ENCODE measurements at places on chromosomes 16 and 17. TPM values are rescaled to one million over a fixed set of nuclear protein-coding genes. Genes with fewer than 3 reads are reported as not detected.

DNA sequence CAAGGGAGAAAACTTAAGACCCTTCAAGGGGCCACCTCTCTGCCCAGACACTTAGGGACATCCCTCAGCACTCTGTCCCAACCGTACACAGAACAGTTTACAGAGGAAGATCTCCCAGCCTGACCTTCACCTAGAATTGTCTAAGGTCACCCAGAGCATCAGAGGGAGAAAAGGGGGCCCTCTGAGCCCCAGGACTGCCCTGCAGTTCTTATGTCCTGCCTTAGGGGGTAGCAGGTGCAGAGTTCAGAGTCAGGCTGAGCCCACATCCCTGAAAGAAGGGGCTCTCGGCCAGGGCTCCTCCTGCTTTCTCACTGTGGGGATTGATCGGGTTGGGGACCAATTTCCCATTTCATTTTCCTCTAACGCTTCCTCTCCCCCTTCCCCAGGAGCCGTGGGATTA, 15.4 kb downstream of the CA4 start:
- H3K36me3 ChIP-seq, result no peaks in the 10 kb centered on the region
- peaks cover 10% of the 10 kb centered on the region for H3K4me1 ChIP-seq
- H3K4me3 ChIP-seq, result no peak overlapping the region
- DNase-seq, result no peak
- H3K27ac ChIP-seq, result no peak overlapping the region

- no peak overlapping the region for H3K27ac ChIP-seq
- DNase-seq, result peak; percentile 13
- no peaks in the 10 kb centered on the region for H3K36me3 ChIP-seq
- no peaks in the 10 kb centered on the region for H3K4me1 ChIP-seq
- no peak overlapping the region for H3K4me3 ChIP-seq
These were observed 38.9 kb downstream of the LGALS9 start for GRCh38 chr17:27669850-27670249.

- no peaks in the 10 kb centered on the region for H3K4me1 ChIP-seq
- no peaks in the 10 kb centered on the region for H3K36me3 ChIP-seq
- H3K4me3 ChIP-seq, result no peak overlapping the region
- DNase-seq, result peak; percentile 75
- no peaks in the 10 kb centered on the region for H3K27me3 ChIP-seq
These were observed 7.2 kb downstream of the MPO start for GRCh38 chr17:58273453-58274104.

DNA sequence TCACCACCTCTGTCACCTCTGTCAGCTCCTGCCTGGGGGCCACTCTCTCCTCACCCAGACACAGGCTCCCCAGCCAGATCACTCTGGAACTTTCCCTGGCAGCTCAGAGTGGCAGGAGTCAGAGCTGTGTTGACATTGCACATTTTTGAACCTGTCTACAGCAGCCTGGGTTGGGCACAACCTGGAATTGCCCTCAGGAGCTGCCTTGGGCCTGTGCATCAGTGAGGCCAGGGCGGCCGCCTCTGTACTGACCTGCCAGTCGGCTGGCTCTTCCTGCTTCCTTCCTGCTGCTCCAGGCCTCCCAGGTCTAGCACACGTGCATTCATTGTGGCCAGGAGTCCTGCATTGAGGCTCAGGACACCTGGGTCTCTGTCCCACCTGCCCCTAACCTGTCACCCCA, 14.2 kb upstream of the TMEM11 start:
- H3K27ac ChIP-seq, result no peak overlapping the region
- no peaks in the 10 kb centered on the region for H3K4me1 ChIP-seq
- no peaks in the 10 kb centered on the region for H3K27me3 ChIP-seq

GRCh38 chr16:81623365-81624102, 155.6 kb upstream of the PLCG2 start:
- peaks cover 17% of the 10 kb centered on the region for H3K4me1 ChIP-seq
- DNase-seq, result no peak
- no peaks in the 10 kb centered on the region for H3K27me3 ChIP-seq
- no peak overlapping the region for H3K4me3 ChIP-seq
- no peak overlapping the region for H3K27ac ChIP-seq

- peaks cover 37% of the 10 kb centered on the region for H3K4me1 ChIP-seq
- no peaks in the 10 kb centered on the region for H3K36me3 ChIP-seq
- no peaks in the 10 kb centered on the region for H3K27me3 ChIP-seq
- peak; percentile 87 for DNase-seq
These were observed 14.7 kb upstream of the KLHDC4 start for GRCh38 chr16:87780385-87780989.

- no peak overlapping the region for H3K4me3 ChIP-seq
- no peak overlapping the region for H3K27ac ChIP-seq
- no peaks in the 10 kb centered on the region for H3K27me3 ChIP-seq
These were observed 6.4 kb upstream of the ZNF750 start for GRCh38 chr17:82846061-82846691.

DNA sequence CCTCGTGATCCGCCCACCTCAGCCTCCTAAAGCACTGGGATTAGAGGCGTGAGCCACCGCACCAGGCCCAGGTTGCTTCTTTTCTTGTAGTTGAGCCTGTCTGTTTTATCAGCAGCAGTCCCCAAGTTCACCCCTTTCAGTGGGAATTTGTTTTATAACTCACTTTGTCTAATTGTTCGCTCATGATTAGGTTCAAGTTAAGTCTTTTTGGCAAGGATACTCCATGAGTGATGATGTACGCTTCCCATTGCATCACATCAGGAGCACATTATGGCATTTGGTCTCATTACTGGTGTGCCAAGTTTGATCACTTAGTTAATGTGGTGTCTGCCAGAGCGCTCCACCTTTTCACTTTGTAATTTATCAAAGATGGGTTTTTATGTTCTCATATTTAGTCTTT, 14.4 kb upstream of the GJD3 start:
- DNase-seq, result no peak
- no peak overlapping the region for H3K4me3 ChIP-seq
- no peaks in the 10 kb centered on the region for H3K4me1 ChIP-seq
- no peaks in the 10 kb centered on the region for H3K27me3 ChIP-seq
- no peaks in the 10 kb centered on the region for H3K36me3 ChIP-seq
- H3K27ac ChIP-seq, result no peak overlapping the region

DNA sequence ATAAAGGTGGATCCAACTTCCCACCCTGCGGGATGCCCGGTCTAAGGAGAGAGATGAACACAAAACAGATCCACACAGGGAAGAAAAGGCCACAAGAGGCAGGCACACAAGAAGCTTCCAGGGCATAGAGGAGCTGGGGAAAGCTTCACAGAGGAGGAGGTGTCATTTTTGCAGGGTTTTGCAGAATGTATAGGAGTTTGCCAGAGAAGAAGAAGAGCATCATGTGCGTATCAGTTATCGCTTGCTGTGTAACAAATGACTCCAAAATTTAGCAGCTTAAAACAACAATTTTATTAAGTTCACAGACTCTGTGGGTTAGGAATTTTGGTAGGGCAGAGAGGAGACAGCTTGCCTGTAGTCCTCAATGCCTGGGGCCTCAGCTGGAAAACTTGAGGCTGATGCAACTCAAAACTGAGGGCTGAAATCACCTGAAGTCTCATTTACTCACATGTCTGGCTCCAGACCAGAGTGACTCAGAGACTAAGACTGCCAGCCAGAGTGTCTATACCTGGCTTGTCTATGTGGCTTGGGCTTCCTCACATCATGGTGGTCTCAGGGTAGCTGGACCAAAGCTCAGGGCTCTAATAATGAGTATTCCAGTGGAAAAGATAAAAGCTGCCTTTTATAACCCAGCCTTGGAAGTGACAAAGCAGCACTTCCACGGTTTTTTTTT, 33.9 kb upstream of the ZNF423 start:
- H3K27ac ChIP-seq, result no peak overlapping the region
- no peak overlapping the region for H3K4me3 ChIP-seq
- H3K36me3 ChIP-seq, result no peaks in the 10 kb centered on the region
- no peaks in the 10 kb centered on the region for H3K4me1 ChIP-seq
- peaks cover 8% of the 10 kb centered on the region for H3K27me3 ChIP-seq

- peaks cover 4% of the 10 kb centered on the region for H3K36me3 ChIP-seq
- H3K4me3 ChIP-seq, result no peak overlapping the region
- peaks cover 10% of the 10 kb centered on the region for H3K4me1 ChIP-seq
- H3K27ac ChIP-seq, result no peak overlapping the region
- no peaks in the 10 kb centered on the region for H3K27me3 ChIP-seq
These were observed 5.7 kb downstream of the NUPR1 start for GRCh38 chr16:28532940-28533647.

- no peaks in the 10 kb centered on the region for H3K27me3 ChIP-seq
- DNase-seq, result peak; percentile 99
- H3K4me3 ChIP-seq, result no peak overlapping the region
- H3K27ac ChIP-seq, result peak overlapping the region; percentile 95
These were observed 8.5 kb downstream of the ITGA3 start for GRCh38 chr17:50064253-50065001.

DNA sequence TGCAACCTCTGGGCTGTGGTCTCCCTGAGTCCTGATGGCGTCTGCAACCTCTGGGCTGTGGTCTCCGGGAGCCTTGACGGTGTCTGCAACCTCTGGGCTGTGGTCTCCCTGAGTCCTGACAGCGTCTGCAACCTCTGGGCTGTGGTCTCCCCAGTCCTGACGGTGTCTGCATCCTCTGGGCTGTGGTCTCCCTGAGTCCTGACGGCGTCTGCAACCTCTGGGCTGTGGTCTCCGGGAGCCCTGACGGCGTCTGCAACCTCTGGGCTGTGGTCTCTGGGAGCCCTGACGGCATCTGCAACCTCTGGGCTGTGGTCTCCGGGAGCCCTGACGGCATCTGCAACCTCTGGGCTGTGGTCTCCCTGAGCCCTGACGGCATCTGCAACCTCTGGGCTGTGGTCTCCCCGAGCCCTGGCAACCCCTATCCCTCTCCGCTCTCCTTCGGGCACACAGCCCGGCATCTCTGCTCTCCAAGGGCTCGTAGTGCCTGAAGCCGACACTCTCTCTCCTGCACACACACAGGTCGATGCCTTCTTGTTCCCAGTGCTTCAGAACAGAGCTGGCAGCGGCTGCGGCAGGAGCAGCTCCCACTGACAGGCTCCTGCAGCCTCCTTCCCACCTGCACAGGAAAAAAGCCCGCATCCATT, 45.6 kb downstream of the METRNL start:
- peaks cover 29% of the 10 kb centered on the region for H3K27me3 ChIP-seq
- H3K27ac ChIP-seq, result no peak overlapping the region
- H3K4me1 ChIP-seq, result peaks cover 6% of the 10 kb centered on the region
- no peaks in the 10 kb centered on the region for H3K36me3 ChIP-seq
- H3K4me3 ChIP-seq, result no peak overlapping the region

GRCh38 chr17:14792746-14793145, 472.4 kb downstream of the PMP22 start:
- H3K4me3 ChIP-seq, result peak overlapping the region; percentile 59
- no peak for DNase-seq
- H3K27me3 ChIP-seq, result no peaks in the 10 kb centered on the region
- H3K4me1 ChIP-seq, result peaks cover 42% of the 10 kb centered on the region
- no peaks in the 10 kb centered on the region for H3K36me3 ChIP-seq

DNA sequence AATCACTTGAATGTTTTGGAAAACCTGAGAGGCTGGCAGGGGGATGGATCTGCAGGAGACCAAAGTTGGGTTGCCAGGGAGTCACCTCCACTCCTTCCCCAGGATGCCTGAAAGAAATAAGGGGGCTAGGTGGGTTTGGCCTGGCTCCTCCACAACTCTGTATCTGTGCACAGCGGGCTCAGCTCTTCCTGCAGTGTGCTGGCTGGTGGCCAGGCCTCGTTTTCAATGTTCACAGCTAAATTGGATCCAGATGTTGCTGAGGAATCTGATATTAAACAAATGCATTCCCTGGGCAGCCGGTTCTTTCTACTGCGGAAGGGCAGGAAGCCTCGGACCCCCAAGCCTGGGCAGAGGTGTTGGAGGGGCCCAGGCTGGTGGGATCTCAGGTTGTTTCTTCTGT, 106.2 kb downstream of the N4BP1 start:
- H3K27me3 ChIP-seq, result no peaks in the 10 kb centered on the region
- no peak overlapping the region for H3K4me3 ChIP-seq
- no peaks in the 10 kb centered on the region for H3K36me3 ChIP-seq
- peak; percentile 94 for DNase-seq

DNA sequence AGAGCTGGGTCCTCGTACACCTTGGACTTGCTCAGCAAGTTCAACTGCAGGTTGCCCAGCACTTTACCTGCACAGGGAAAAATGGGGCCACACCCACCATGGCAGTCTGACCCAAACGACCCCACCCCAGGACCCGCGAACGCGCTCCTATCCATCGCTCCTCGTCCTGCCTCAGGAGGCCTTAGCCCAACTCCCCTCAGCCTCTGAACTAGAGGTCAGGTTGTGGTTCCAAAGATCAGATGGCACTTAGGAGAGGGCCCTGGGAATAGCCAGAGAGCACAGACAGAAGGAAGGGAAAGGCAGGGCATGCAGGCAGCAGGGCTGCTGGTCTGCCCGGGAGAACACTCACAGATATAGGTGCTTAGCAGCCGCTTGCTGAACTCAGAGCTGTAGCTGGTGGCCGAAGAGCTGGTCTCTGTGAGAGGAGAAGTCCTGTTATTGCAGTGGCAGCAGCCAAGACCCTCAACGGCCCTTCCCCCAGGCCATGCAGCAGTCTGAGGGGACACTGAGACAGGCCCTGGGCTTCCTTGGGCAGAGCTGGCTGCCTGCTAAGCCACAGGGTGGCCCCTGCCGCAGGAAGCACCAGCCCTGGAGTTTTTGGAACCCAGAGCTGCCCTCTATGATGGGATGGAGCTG, 6.9 kb downstream of the ZACN start:
- peaks cover 54% of the 10 kb centered on the region for H3K36me3 ChIP-seq
- H3K4me3 ChIP-seq, result no peak overlapping the region
- no peaks in the 10 kb centered on the region for H3K27me3 ChIP-seq
- no peak overlapping the region for H3K27ac ChIP-seq
- peak; percentile 72 for DNase-seq

DNA sequence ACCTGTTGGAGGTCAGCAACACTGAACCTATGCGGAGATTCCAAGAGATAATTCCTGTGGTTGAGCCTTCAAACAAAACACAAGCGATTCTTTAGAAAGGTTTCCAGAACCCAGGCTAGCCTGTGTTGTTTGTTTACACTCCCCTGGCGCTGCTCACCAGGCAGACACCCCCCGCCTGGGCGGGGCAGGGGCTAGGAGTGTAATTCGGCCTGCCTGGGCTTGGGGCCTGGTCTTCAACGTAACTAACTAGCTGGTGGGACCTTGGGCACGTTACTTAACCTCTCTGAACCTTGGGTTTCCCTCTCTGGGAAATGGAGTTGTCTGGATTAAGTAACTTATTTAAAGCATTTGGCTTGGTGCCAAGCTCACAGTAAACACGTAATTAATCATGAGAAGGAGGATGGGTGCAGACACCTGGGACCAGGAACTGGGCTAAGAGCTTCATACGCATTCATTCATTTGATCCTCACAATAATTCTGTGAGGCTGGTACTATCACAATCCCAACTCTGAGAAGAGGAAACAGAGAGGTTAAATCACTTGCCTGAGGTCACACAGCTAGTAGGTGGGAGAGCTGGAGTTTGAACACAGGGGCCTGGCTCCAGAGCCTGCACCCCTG, 7.6 kb upstream of the ARHGAP27 start:
- H3K27ac ChIP-seq, result no peak overlapping the region
- H3K27me3 ChIP-seq, result no peaks in the 10 kb centered on the region
- H3K4me3 ChIP-seq, result no peak overlapping the region
- peak; percentile 78 for DNase-seq

CCDC40 gene
- 11.8 TPM for total RNA-seq

TPSG1 gene
- total RNA-seq, result not detected

TMEM114 gene
- total RNA-seq, result not detected

HIGD1B gene
- not detected for total RNA-seq

GLOD4 gene
- 43.3 TPM for total RNA-seq

RNF222 gene
- total RNA-seq, result not detected

PLCG2 gene
- 0.59 TPM for total RNA-seq

DHRS7C gene
- not detected for total RNA-seq

AIPL1 gene
- not detected for total RNA-seq

KIF19 gene
- not detected for total RNA-seq

TBC1D3I gene
- total RNA-seq, result 0.36 TPM

CRISPLD2 gene
- total RNA-seq, result 122 TPM
